GF-D8 (cell line): ENCODE measurements at places on chromosomes 6 and 20.
A peak's percentile ranks its signal among the peaks of the same experiment; 100 is the strongest.

DNA sequence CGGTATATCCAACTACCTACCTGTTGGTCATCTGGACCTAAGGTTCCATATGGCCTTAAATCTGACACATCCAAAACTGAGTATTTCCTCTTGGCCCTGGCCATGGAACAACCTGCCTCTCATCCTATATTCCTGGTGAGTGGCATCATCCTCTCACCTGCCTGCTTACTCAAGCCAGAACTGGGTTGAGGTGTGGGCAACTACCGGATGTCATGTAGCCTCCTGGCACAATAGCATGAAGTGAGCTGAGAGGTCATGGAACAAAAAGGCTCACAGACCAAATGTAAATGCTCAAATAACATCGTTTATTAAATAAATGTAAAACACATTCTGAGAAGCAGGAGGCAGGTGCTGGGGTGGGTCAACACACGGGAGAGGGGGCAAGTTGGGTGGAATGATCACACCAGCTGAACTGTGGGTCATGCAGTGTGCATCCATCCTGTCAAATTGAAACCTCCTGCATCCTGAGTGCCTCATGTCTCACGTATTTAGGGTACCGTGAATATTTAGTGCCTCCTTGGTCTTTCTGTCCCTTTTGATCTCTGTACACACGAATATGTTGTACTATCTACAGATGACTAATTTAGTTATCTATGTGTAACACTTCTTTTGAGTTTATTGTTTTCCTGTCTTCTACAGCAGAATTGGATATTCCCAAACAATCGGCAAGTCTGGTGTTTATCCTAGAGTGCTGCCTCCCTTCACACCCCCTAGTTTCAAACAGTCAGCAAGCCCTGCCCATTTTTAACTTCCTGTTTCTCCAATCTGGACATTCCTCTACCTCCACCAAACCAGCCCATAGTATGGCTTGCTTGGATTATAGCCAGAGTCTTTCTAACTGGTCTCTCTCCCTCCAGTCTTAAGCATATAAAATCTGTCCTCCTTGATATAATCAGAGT, 7.9 kb upstream of the POU5F1 start:
- no peak for DNase-seq

GRCh38 chr6:1604158-1605003, 5.3 kb upstream of the FOXC1 start:
- DNase-seq: no peak

DNA sequence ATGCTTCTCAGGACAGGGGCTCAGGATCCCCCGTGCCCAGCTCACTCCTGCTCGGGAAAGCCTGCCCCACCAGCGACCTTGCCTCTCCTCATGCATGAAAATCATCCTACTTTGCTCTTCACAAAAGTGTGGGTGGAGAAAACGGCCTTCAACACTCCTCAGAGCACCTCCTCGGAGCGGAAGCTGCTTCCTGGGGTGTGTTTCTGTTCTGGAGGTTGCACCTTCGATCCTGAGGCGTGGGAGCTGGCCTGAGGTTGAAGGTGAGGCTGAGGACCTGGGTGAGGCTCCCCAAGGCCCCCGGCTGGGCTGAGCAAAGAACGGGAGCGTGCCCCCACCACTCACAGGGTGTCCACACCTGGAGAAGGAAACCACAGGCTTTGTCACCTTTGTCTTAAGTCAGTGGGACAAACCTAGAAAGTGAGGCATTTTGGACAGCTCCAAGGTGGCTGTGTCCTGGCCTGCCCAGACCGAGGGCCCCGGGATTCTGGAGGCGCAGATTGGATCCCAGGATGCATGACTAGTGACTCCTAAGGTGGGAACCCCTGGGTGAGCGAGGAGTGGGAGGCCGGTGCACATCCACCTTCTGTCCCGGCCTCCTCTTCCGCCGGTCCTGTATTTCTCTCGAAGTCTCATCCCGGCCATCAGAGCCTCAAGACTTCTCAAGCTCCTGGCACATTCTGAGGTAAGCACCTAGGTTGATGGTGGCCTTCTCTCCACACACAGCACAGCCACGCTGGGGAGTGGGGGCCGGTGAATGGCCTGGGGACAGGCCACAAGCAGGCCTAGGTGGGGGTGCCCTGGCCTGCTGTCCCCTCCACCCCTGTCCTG, 104.7 kb downstream of the TMEM242 start:
- no peak for DNase-seq

- DNase-seq: no peak
Measured at GRCh38 chr6:15411766-15412165, 165.9 kb downstream of the JARID2 start.

DNA sequence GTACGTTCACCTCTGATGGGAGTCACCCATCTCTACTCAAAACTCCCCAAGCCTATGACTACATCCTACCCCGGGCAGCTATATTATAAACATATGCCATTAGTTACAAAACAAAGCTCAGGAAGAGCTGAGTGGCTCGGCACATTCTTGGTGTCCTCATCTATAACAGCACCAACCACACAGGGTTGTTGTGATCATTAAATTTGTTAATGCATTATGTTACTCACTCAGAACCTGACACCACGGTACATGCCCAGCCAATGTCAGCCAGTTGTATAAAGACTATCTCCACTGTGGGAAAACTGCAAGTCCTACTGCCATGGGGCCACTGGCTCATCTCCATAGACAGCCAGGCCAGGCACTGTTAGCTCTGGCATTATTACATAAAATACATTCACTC, 7.7 kb downstream of the CDK5RAP1 start:
- no peak for DNase-seq

DNA sequence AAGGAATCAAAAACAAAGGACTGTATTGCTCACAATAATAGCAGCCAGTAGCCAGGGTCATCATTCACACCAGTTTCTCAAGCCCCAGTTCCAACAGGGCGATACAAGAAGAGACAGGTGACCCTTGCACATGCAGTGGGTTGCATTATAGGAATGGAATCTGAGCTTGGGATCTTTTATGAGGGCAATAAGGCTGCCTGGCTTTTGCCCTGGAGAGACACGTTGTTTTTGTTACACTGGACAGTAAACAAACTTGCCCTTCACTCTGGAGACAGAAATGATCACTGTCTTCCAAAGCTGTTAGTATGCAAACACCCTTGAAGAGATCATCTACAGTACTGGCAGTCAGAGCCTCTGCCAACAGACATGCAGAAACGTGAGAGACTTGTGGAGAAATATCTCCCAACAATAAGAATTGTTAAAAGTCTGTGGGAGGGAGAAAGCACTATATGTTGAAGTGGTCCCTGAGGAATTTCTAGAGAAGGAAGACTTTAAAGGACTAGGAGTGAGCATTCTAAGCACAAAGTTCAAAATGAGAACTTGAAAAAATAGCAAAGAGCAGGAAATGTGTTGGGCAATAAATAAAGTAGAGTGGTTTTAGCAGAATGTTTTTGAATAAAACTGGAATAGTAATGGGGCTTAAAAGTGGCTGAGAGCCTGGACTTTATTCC, 6.2 kb upstream of the COL12A1 start:
- DNase-seq: no peak

DNA sequence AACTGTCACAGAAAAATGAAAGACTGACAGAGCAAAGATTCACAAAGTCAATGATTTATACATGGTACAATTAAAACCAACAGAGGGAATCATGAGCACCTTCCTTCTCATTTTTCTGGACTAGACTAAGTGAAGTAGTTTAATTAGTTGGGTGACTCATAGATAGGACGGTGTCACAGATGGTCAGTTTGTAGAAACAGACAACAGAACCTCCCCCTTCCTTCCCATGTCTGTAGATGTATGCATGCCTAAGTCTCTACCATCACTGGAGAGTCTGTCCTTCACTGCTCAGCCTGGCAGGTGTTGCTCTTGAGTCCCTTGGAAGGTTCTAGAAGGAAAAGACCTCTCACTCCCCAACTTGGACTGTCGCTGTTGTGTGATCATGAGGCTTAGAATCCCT, 75.4 kb upstream of the EEF1E1 start:
- DNase-seq: no peak

DNA sequence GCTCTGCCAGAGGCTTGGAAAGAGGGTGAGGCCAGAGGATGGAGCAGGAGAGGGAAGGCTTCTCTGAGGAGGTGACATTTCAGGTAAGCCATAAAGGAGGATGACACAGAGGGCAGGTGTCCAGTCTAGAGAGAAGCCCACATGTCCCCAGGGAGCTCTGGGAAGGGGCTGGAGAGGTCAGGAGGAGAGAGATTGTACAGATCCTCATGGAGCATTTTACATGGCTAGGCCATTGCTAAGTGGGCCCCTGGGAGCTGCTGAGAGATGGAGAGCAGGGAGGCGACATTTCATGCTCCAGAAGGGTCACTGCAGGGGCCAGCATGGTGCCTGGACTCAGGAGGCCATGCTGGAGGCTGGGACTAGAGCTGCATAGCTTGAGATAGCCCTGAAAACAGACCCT, 124.5 kb downstream of the TOX2 start:
- DNase-seq: no peak

DNA sequence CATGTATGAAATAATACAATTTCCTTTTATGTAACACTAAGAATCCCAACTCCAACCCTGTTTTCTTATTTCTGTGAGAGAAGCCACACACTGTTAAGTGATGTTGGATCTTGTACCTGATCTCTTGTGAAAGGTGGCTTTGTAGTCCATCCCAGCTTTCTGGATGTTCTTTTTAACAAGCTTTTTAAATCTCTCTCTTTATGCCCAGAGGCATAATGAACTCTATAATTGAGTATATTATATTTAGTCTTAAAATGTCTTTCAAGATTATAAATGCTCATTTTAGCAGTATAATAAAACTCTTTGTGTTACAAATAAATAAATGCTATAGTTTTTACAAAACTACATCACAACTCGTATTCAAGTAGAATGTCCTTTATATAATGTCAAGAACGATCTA, 922.1 kb downstream of the EPHA7 start:
- DNase-seq: no peak

DNA sequence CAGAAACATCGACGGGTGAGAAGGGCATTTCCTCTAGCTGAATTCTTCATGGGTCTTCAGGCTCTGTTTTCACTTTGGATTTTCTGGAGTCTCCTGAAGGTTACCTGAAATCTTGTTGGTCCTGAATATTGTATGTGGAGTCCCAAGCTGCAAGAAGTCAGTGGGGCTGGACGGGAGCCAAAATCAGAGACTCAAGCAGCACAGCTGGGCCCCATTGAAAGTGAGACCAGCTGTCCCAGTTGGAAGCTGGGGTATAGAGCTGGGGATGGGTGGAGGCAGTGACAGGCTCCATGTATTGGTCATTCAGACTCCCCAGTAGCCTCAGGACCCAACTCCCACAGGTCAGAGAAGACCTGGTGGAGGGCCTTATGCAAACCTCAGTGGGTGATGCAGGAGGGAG, 111.3 kb upstream of the MLN start:
- no peak for DNase-seq

- DNase-seq: no peak
Measured at GRCh38 chr6:136923116-136923953, 1.2 kb downstream of the SLC35D3 start.

GRCh38 chr20:48683467-48684175, 144.2 kb downstream of the PREX1 start:
- no peak for DNase-seq

- DNase-seq: no peak
Measured at GRCh38 chr6:17957498-17957897, 29.9 kb downstream of the KIF13A start.

GRCh38 chr20:51542033-51542570, 417 bp downstream of the NFATC2 start:
- peak; percentile 45 for DNase-seq

GRCh38 chr6:167275001-167275400, 16.1 kb upstream of the UNC93A start:
- no peak for DNase-seq

DNA sequence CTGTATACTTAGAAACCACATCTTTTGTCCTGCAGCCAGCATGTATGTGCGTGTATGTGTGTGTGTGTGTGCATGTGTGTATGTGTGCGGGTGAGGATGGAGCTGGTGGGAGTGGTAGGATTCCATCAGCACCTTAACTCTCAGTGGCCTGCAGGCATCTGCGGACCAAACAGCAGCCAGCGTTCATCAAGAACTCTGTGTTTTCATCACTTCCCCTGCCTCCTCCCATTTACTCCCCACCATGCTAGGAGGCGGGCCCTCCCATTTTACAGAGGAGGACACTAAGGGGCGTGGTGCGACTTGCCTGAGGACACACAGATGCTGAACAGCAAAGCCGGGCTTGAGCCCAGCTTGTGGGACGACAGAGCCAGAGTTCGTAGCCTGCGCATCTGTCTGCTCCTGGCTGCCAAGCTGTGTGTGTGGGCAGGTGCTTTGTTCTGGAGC, 8.9 kb downstream of the VSTM2L start:
- DNase-seq: no peak

- DNase-seq: no peak
Measured at GRCh38 chr20:61621035-61621730, 369.1 kb downstream of the CDH4 start.

DNA sequence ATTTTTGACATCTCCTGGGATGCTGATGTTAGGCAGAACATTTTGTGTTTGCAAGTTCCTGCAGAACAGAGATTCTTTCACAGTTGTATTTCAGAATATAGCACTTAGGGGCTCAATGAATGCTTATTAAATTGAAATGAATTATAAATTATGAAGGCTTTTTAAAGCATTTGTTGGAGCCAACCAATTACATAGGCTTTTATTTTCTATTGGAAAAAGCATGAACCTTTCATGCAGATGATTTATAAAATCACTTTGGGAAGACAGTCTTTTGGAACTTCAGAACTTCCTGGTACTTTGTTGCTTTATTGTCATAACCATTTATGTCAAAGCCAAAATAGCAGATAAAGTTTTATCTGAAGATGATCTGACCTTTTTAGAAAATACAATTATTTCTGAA, 69.2 kb upstream of the HINT3 start:
- DNase-seq: no peak

GRCh38 chr20:8670893-8671215, 398.0 kb upstream of the PLCB4 start:
- DNase-seq: no peak

GRCh38 chr6:44614396-44614795, 226.9 kb downstream of the CDC5L start:
- no peak for DNase-seq

DNA sequence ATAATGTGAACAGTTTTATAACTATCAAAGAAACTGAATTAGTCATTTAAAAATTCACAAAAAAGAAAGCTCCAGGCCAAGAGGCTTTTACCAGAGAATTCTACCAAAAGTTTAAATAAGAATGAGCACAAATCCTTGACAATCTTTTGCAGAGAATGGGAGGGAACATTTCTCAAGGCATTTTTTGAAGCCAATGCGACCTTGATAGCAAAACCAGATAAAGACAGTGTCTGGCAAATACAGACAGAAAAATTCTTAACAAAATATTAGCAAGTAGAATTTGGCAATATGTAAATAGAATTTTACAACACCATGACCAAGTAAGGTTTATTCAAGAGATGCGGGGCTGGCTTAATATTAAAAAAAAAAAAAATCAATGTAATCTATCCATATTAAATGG, 41.7 kb downstream of the RNF24 start:
- DNase-seq: no peak

- DNase-seq: no peak
Measured at GRCh38 chr6:121971931-121972335, 427.5 kb upstream of the HSF2 start.

GRCh38 chr6:40313582-40313981, 273.6 kb downstream of the LRFN2 start:
- no peak for DNase-seq

- DNase-seq: no peak
Measured at GRCh38 chr20:57047281-57048026, 219.0 kb downstream of the BMP7 start.

GRCh38 chr6:143955971-143956370, 52.1 kb downstream of the PLAGL1 start:
- DNase-seq: no peak

GRCh38 chr20:14304472-14304871, 32.9 kb downstream of the FLRT3 start:
- DNase-seq: no peak
